Activated CD4-positive, alpha-beta T cell treated with anti-CD3 and anti-CD28 coated beads, Interleukin-2, amount 10 ng/mL, durations not matched to agents 7 days and 5 days (primary cell): ENCODE measurements at places on chromosomes 3 and 15. TPM values are rescaled to one million over a fixed set of nuclear protein-coding genes. Genes with fewer than 3 reads are reported as not detected.

DNA sequence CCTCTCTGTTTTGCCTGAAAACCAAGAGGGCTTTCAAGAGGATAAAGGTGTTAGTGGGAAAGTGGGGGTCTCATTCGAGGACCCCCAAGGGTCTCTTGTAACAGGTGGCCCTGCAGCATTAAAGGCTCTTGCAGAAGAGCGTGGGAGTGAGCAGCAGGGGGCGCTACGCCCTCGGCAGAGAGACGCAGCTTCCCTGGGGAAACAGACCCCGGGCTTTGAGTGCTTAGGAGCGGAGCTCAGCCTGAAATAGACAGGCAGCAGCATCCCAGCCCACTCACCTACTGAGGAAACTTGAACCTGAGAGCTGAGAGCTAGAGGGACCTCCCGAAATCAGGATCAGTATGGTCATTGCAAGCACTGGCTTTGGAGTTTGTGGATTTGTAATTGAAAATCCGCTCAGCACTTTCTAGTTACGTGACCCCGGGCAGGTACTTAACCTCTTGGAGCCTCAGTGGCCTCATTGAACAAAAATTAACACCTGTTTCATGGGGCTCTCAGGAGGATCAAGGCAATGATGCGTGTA, 25.7 kb downstream of the RPLP1 start:
- peak; percentile 45 for DNase-seq
- H3K27ac ChIP-seq = no peak overlapping the region
- peaks cover 1% of the 10 kb centered on the region for H3K36me3 ChIP-seq

DNA sequence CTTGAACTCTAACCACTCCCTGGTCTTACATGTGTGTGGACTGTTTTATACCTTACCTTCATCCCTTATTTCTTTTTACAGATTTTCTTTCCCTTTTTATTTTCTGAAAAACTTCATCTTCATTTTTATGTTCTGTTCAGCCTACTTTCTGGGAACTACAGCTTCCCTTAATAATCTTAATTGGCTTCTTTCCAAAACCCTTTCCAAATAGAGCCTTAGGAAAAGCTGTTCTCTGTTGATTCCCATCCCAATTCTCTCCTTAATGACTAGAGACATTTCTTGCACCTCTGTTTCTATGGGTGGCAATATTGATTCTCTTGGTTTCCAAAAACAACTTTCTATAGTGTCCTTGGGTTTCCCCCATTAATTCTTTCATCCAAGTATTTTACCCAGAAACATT, 134.8 kb downstream of the DUT start:
- no peaks in the 10 kb centered on the region for H3K4me1 ChIP-seq
- DNase-seq = no peak
- no peak overlapping the region for H3K4me3 ChIP-seq
- no peak overlapping the region for H3K27ac ChIP-seq
- no peaks in the 10 kb centered on the region for H3K36me3 ChIP-seq
- no peaks in the 10 kb centered on the region for H3K27me3 ChIP-seq

DNA sequence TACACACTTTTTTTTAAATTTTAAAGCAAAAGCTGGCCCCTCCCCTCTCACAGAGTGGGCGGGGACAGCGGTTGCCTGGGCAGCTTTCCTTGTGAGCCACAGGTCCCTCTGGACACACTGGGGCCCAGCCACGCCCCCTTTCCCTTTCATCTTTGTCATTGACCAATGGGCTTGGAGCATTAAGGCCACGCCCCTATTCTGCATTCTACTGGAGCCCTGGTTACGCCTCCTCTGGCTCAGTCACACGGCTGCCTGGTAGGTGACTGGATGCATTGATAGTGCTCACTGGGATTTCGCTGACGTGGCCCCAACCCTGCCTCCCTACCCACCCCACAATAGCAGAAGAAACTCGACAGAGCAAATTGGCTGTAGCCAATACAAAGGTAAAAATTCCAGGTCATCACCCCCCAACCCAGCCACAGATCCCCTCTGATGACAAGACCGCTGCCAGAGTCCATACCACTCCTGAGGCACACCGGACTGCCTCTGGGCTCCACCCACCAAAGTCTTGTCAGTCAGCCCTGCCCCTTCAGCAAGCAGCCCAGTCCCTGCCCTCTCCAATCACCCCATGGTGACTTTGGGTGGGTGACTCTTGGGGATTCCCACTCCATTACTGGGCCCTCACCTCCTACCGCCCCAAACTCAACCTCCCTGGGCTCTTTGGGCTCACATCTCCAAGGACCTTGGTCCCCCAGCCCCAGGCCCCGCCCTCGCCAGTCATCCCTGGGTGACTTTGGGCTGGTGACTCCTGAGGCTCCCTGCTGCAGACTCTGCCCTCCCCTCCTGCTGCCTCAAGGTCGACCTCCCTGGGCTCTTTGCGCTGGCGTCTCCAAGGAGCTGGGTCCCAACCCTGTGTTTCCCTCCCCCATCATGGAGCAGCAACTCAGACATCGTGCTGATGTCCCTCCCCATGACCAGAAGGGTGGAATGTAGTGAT, 112.2 kb upstream of the FAN1 start:
- no peaks in the 10 kb centered on the region for H3K4me1 ChIP-seq
- no peaks in the 10 kb centered on the region for H3K36me3 ChIP-seq
- no peak overlapping the region for H3K4me3 ChIP-seq
- peaks cover 16% of the 10 kb centered on the region for H3K27me3 ChIP-seq

GRCh38 chr15:99123713-99124451, 19.0 kb downstream of the SYNM start:
- DNase-seq = no peak
- H3K4me3 ChIP-seq = no peak overlapping the region
- H3K27ac ChIP-seq = no peak overlapping the region
- no peaks in the 10 kb centered on the region for H3K27me3 ChIP-seq
- H3K4me1 ChIP-seq = no peaks in the 10 kb centered on the region
- H3K36me3 ChIP-seq = no peaks in the 10 kb centered on the region

Gene PSTPIP1
- total RNA-seq = 176 TPM

DNA sequence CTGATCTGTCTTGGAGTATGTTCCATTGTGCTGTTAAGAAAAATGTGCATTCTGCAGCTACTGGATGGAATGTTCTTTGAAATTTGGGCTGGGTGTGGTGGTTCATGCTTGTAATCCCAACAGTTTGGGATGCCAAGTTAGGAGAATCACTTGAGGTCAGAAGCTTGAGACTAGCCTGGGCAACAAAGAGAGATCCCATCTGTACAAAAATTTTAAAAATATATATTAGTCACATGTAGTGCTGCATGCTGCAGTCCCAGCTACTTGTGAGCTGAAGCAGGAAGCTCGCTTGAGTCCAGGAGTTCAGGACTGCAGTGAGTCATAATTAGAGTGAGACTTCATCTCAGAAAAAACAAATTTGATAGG, 62.8 kb upstream of the PLSCR4 start:
- H3K4me1 ChIP-seq = no peaks in the 10 kb centered on the region
- peaks cover 5% of the 10 kb centered on the region for H3K27me3 ChIP-seq
- no peak overlapping the region for H3K4me3 ChIP-seq

GRCh38 chr3:193944518-193944884, 191.4 kb upstream of the HES1 start:
- no peak overlapping the region for H3K4me3 ChIP-seq
- DNase-seq = no peak
- H3K4me1 ChIP-seq = no peaks in the 10 kb centered on the region
- no peaks in the 10 kb centered on the region for H3K36me3 ChIP-seq
- H3K27me3 ChIP-seq = peaks cover 9% of the 10 kb centered on the region

Gene TMA7
- 290 TPM for total RNA-seq

Gene MESP1
- total RNA-seq = 1.6 TPM

DNA sequence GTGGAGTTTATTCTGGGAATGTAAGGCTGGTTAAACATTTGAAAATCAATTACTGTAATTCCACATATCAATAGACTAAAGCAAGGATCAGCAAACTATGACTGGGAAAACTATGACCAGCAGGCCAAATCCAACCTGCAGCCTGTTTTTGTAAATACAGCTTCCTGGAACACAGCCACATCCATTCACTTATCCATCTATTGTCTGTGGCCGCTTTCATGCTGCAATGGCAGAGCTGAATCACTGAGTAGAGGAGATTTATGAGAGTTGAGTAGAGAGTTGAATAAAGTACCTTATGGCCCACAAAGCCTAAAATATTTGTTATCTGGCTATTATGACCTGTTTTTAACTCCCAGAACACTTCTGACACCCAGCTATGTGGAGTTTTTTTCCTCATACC, 12.2 kb downstream of the MYLK start:
- H3K36me3 ChIP-seq = no peaks in the 10 kb centered on the region
- no peak overlapping the region for H3K27ac ChIP-seq
- no peak overlapping the region for H3K4me3 ChIP-seq
- H3K27me3 ChIP-seq = peaks cover 37% of the 10 kb centered on the region
- H3K4me1 ChIP-seq = no peaks in the 10 kb centered on the region

DNA sequence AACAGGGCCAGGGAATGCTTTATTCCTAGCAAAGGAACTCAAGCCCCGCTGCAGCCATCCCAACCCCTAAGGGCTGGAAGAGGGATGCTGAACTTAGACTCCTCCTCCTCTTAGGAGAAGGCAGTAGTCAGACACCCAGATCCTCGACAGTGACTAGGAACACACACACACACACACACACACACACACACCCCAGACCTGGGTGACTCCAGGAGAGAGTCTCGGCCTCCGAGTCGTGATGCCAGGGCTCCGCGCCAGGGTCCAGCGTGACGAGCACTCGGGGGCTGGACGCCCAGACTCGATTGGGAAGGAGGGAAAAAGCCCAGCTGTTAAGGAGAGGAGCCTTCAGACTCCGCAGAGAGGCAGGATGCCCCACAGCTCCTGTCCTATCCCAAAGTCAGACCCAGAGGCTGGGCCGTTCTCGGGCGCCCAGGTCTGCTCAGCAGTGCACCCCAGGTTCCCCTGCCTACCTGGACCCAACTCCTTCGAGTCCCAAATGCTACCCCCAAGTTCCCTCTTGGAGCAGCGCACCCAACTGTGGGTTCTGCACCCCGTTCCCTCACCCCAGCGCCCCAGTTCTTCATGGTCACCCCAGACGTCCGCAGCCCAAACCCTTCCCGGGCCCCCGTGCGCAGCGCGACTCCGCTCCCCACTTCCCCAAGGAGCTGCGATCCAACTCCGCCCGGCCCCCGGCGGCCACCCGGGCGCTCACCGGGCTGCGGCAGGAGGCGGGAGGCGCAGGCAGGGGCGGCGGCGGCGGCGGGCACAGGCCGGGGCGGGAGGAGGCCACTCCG, 421 bp downstream of the BMF start:
- H3K36me3 ChIP-seq = peaks cover 7% of the 10 kb centered on the region
- peaks cover 51% of the 10 kb centered on the region for H3K4me1 ChIP-seq
- peak overlapping the region; percentile 90 for H3K4me3 ChIP-seq

DNA sequence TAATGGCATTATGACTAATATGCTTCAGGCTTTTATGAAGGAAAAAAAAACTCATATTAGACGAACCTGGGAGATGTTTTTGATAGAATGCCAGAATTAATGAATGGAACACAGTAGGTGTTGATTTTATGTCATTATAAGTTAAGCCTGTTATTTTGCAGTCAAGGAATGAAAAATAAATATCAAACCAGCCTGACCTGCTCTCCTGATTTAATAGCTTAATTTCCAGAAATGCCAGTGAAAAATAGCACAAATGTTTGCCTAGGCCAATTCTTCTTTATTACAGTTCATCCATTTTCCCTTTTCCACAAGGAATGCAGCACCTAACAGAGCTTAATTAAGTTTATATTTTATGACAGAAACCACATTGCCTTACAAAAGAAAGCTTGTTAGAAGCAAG, 292.0 kb downstream of the TBL1XR1 start:
- H3K4me1 ChIP-seq = no peaks in the 10 kb centered on the region
- no peak overlapping the region for H3K27ac ChIP-seq
- H3K36me3 ChIP-seq = no peaks in the 10 kb centered on the region
- H3K4me3 ChIP-seq = no peak overlapping the region
- peaks cover 5% of the 10 kb centered on the region for H3K27me3 ChIP-seq

Gene DGKG
- not detected for total RNA-seq

DNA sequence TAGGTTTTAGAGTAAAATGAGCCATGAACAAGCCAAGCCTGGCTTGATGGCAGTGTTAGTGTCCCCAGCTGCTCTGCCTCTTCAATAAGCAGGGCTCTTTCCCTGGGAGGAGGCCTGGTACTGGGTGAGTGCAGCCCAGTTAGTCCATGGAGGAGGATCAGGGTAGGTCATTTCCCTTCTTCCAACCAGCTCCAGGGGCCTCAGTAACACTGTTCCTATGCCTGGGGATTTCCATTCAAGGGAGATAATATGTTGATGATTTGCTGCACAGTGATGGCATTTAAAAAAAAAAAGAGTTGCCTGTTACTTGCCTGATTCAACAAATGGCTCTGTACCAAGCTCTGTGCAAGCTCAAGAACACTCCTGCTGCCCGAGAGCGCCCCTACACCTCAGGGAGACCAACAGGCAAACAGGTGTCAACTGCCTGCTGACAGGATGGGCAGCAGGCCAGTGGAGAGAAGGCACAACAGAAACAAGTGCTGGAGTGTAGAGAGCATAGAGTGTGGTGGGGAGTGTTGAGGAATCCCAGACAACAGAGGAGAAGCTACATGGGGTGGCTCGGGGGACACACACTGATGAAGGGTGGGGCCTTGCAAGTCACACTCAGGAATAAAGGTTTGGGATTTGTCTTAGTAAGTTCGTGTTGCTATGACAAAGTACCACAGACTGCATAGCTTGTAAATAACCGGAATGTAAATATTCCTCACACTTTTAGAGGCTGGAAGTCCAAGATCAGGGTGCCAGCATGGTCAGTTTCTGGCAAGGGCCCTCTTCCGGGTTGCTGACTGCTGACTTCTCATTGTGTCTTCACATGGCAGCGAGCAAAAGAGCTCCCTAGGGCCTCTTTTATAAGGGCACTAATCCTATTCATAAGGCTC, 78.6 kb upstream of the PXYLP1 start:
- peaks cover 2% of the 10 kb centered on the region for H3K27me3 ChIP-seq
- no peak for DNase-seq
- H3K4me1 ChIP-seq = peaks cover 2% of the 10 kb centered on the region
- no peak overlapping the region for H3K4me3 ChIP-seq
- H3K27ac ChIP-seq = no peak overlapping the region

DNA sequence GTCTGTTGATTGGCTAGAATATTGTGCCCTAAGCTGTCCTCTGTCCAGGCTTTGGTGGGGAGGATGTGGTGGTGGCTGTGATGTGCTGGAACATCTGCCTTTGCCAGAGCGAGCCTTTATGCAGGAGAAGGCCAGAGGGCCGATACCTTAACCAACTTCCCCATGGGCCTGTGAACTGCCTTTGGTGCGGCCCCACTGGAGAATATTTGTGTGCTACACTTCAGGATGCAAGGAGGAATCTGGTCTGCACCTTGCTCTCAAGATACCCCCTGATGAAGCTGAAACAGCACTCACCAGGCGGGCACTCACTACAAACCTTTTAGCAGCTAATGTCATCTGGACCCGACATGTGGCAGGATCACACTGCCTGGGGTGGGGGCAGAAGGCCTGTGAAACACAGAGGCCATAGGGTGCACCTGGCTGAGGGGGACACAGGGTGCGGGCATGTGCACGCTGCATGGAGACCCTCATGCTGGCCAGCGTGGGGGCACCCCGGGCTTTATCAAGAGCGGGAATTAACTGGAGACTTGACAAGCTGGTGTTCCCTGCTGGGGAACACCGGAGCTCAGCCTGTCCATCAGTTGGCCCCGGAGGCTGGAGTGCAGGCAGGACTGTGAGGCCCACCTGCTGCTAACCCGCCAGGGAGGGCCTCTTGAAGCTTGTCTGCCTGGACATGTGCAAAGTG, 16.4 kb downstream of the PRR23E start:
- H3K36me3 ChIP-seq = no peaks in the 10 kb centered on the region
- no peaks in the 10 kb centered on the region for H3K4me1 ChIP-seq
- H3K4me3 ChIP-seq = no peak overlapping the region
- H3K27ac ChIP-seq = no peak overlapping the region
- no peak for DNase-seq

- DNase-seq = no peak
- no peaks in the 10 kb centered on the region for H3K36me3 ChIP-seq
- no peak overlapping the region for H3K4me3 ChIP-seq
- H3K4me1 ChIP-seq = no peaks in the 10 kb centered on the region
- no peak overlapping the region for H3K27ac ChIP-seq
These were observed 591.0 kb downstream of the MECOM start for GRCh38 chr3:169072494-169072893.

Gene TMEM207
- total RNA-seq = not detected
